ENCODE measurements at places on chromosomes 7 and 10. TPM values are rescaled to one million over a fixed set of nuclear protein-coding genes. Genes with fewer than 3 reads are reported as not detected.

DNA sequence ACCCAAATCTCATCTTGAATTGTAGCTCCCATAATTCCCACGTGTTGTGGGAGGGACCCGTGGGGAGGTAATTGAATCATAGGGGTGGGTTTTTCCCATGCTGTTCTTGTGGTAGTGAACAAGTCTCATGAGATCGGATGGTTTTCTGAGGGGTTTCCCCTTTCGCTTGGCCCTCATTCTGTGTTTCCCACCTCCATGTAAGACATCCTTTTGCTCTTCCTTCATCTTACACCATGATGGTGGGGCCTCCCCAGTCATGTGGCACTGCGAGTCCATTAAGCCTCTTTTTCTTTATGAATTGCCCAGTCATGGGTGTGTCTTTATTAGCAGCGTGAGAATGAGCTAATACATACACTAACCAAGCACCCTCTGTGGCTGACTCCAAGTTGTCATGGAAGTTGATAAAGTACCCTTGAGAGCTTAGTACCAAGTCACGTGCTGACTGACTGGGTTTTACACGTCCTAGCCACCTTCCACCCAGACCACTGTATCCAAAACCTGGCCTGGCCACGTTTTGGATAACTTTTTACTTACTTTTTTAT lies 614.4 kb downstream of the SDK1 start:
- no peak for DNase-seq

GRCh38 chr10:113309791-113310190 lies 243.1 kb upstream of the HABP2 start:
- DNase-seq, result no peak

DNA sequence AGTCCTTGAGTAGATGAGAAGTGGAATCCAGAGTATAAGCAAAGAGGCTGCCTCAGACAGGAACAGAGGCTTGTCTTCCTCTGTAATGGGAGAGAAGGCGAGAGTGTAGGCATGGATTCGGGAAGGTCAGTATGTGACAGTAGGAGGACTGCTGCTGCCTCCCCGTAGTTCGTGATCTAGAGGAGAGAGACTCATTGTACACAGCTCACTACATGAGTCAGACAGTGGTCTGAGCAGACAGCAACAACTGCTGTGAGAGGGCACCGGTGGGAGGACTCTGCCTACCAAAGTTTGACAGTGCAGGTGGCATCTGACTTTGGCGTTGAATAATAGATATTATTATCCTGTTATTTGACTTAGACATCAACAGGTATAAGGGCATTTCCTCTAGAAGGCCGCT lies 319.4 kb downstream of the NRG3 start:
- DNase-seq, result no peak

DNA sequence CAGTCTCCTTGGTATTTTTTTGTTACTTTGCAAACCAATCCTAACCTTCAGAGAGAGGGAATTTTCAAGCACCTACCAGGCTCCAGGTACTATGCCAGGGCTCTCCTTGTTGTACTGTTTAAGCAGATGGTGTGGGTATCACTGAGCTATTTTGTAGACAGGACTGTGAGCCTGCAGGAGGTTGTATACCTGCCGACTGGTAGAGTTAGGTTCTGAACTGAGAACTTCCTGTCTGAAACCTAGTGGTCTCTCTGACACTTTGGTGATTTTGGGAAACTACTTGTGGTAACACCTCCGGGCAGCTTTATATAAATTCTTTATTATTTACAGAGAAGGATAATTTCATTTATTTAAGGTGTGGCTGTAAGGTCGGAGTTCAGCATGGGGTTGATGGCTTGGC lies 4.6 kb downstream of the ZNF853 start:
- DNase-seq, result no peak

DNA sequence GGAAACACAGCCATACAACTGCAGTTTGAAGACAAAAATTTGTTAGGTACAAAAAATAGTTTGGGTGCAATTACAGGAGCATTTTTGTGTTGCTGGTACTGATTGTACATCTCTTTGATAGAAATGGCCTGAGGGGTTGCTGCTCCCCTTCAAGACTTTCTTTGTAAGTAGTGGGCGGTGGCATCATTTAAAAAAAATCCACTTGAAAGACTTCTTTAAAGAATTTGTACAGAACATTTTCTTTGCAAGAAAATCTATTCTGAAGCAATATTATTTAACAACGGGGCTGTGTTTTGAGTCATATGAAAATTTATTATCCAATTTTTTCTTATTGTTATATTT lies 144.1 kb upstream of the CAV2 start:
- DNase-seq, result no peak

DNA sequence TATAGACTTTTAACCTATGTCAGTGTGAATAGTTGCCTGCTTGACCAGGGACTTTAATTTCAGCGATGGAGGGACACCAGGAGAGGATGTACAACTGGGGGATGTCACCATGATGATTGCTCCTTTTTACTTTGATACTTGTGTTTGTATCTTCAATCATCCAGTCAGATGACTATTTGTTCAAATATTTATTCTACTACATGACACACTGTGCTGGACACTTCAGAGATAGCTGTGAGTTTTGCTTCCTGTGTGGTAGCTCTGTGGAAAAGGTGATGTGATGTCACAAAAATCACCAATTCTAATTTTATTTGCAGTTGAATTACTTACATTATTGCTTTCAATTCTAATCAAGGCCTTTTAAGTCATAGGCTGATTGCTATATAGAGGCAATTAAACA lies 62.7 kb upstream of the CREB5 start:
- DNase-seq, result no peak

DNA sequence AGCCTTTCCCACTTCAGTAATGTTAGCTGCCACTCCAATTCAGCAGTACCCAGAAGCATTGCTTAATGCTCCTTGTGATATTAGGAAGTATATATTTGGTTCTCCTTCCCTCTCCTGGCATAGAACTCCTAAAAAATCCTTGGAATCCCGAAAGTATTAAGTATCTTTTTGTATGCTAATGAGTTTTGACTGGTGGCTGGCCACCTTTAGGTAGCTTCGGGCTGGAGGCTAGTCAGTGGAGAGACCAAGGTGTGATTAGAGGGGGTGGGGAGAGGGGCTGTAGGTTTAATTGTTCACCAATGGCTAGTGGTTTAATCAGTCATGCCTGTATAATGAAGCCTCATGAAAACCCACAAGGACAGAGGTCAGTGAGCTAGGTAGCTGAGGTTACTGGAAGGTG lies 12.2 kb downstream of the COMTD1 start:
- DNase-seq, result no peak

DNA sequence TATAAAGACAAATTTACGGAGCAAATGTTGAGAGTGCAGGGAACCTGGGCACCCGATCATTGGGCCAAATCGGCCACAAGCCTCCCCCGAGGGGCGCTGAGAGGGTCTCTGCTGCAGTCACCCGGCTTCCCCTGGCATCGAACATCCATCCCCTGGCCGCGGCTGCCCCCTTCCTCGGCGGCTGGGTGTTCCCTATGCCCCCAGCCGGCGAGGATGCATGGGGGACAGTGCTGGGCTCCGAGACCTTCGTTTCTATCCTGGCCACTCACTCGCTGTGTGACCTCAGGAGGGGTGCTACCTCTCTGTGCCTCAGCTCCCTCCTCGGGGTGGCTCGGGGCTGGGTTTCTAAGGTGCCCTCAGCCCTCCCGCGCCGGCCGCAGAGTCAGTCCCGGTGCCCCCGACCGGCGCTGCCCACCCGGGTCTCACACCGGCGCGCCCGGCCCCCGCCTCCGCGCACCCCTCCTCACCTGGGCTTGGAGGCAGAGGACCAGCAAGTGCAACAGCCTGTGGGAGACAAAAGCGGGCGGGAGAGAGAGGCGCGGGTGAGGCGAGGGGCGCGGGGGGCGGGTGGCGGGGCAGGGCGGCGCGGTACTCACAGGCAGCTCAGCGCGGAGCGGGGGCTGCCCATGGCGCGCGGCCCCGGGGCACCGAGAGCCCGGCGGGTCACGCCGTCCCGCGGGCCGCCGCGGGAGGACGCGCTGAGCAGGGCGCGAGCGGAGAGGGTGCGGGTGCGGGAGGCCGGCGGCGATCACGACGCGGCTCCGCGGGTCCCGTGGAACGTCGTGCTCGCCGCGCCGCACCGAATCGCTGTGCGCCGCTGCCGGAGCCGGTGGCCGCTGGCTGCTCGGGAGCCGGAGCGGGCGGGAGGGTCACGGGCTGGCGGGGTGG lies at the start of gene FGF8:
FGF8 (minus strand) TSS at position 842 of the 888 bp plus-strand sequence; CDS start at position 628, 214 bp downstream.
- DNase-seq, result no peak

DNA sequence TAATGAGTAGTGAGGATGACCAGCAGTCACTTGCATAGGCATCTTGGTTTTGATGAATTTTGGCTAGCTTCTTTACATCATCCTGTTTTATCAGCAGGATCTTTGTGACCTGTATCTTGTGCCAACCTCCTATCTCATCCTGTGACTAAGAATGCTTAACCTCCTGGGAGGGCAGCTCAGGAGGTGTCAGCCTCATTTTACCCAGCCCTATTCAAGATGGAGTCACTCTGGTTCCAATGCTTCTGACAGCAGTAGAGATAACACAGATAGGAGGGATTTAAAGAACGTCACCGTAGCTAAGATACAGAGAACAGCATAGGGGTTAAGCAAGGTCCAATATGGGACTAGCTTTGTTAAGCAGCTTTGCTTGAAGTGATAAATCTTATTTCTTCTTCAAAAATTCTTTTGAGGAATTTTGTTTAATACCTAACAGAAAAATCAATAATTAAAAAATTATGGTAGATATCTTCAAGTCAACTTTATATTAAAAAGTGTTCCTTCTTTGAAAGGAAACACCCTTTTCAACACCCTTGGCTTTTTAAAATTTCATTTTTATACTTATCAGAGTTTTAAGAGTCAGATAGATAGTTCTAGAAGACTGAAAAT lies 39.9 kb downstream of the TMEM229A start:
- DNase-seq, result no peak

DNA sequence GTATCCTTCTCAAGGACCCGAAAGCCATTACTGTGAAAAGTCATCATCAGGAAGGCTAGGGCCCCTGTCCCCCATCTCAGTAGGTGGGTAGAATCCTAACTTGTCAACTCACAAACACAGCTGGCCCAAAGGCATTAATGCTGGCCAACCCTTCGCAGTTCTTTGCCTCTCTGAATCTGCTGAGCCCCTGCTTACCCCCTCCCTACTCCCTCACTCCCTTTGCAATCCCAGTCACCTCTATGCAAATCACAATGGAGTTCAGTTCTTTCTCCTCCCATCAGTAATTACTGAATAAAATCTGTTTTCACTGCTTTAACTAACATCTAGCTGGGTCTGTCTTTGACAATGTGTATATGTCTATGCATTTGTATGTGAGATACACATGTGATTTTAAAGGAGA lies 38.1 kb upstream of the AOAH start:
- DNase-seq, result no peak

DNA sequence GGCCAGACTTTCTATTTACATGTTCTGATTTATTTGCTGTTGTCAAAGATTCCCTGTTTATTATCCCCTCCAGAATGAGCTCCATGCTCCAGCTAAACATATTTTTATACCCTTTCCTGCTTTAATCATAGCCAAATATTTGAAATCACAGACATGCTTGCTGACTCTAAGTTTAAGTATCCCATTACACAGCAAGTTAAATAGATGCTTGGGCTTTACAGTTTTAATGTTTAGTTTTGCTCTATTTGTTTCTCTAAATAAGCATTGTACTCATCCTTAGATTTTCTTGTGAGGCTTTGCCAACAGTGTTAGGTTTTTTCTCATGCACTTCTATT lies 196.8 kb downstream of the TAX1BP1 start:
- no peak for DNase-seq

- DNase-seq, result no peak
These were observed 519.7 kb downstream of the LRMDA start for GRCh38 chr10:75950997-75951589.

DNA sequence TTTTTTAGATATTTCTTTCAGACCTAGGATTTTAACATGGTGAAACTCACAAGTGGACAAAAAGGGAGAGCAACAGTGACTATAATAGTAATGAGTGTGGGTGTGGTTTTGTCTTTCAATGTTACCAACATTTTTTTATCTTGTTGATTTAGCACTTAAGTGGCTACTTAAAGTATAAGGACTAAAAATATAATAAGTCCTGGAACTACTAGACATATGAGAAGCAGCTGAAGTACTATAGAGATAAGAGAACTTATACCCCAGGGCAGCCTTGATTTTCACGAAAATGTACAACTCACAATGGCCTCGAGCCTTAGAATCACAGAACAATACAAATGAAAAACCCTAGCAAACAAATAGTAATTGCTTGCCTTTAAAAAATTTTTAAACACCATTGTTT lies 1151.8 kb downstream of the TYW1 start:
- no peak for DNase-seq

GRCh38 chr10:121084675-121085070 lies 233.5 kb downstream of the WDR11 start:
- DNase-seq, result peak; percentile 43

GRCh38 chr10:122446668-122447423 lies 7.6 kb upstream of the ARMS2 start:
- DNase-seq, result no peak

GRCh38 chr7:116501425-116502167 lies 2.1 kb downstream of the CAV2 start:
- DNase-seq, result no peak

GRCh38 chr7:7829667-7830066 lies 111.3 kb upstream of the RPA3 start:
- no peak for DNase-seq

- DNase-seq, result no peak
These were observed 181.3 kb downstream of the WDR11 start for GRCh38 chr10:121032460-121032859.

GRCh38 chr7:95509199-95509598 lies 23.5 kb downstream of the ASB4 start:
- DNase-seq, result peak; percentile 5

DNA sequence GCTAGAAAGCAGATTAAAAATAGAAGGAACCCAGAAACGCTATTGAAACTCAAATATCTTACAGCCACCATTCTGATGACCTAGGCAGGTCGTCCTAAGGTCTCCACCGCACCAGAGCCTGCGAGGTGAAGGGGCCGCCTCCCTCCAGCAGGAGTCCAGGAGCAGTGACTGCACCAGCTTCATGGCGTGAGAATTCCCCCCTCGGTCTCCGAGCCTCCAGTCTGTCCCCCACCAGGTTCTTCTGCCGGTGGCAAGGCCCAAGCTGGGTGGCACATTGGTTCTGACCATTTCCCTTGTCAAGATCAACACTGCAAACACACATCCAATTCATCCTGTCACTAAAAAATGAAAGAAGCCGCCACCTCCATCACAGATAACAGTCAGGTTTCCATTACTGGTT lies 98.7 kb downstream of the DIP2C start:
- DNase-seq, result no peak

GRCh38 chr7:29917641-29918040 lies 72.0 kb downstream of the SCRN1 start:
- no peak for DNase-seq

- no peak for DNase-seq
These were observed 26.0 kb downstream of the HIP1 start for GRCh38 chr7:75712517-75713361.

GRCh38 chr10:31061941-31062340 lies 30.3 kb upstream of the ZNF438 start:
- DNase-seq, result no peak

- no peak for DNase-seq
These were observed 9.7 kb downstream of the STAMBPL1 start for GRCh38 chr10:88889559-88890337.

- DNase-seq, result peak; percentile 43
These were observed 744 bp downstream of the PPRC1 start for GRCh38 chr10:102133373-102134195.

The NPC1L1 gene
- total RNA-seq, result not detected

The TUBB8 gene
- total RNA-seq, result 1.4 TPM

The LIPM gene
- total RNA-seq, result not detected

The TMEM140 gene
- not detected for total RNA-seq

The SLC16A12 gene
- not detected for total RNA-seq
